ENCODE measurements at places on chromosomes 12 and 14.

DNA sequence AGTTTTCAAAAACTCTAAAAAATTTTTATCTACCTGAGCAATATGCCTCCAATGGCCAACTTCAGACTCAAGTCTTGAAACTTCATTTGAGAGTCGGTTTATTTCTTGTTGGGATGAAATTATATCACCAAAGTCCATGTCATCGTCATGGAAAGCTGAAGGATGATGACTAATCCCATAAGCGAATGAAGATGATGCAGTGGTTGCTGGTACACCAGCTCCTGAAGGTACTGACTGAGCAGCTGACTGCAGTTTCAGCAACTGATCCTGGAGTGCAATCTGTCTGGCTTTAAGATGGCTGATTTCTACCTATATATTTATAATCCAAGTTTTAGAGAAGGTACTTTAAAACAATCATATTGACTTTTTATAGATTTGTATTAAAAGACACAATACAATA lies 18.3 kb downstream of the TRIP11 start:
- no peak for DNase-seq
- H3K36me3 ChIP-seq = peaks cover 84% of the 10 kb centered on the region
- H3K4me3 ChIP-seq = no peak overlapping the region
- no peak overlapping the region for H3K27ac ChIP-seq

GRCh38 chr12:101927036-101927435 lies 49.7 kb downstream of the DRAM1 start:
- H3K36me3 ChIP-seq = no peaks in the 10 kb centered on the region
- DNase-seq = no peak
- peaks cover 3% of the 10 kb centered on the region for H3K27me3 ChIP-seq
- H3K4me3 ChIP-seq = no peak overlapping the region
- H3K27ac ChIP-seq = no peak overlapping the region

GRCh38 chr14:69428289-69428998 lies 30.0 kb downstream of the SLC39A9 start:
- H3K27me3 ChIP-seq = no peaks in the 10 kb centered on the region
- no peak for DNase-seq
- H3K27ac ChIP-seq = no peak overlapping the region
- no peak overlapping the region for H3K4me3 ChIP-seq
- H3K36me3 ChIP-seq = peaks cover 7% of the 10 kb centered on the region
- no peaks in the 10 kb centered on the region for H3K4me1 ChIP-seq

- H3K27me3 ChIP-seq = no peaks in the 10 kb centered on the region
- H3K4me3 ChIP-seq = peak overlapping the region; percentile 87
- peaks cover 9% of the 10 kb centered on the region for H3K4me1 ChIP-seq
- no peak overlapping the region for H3K27ac ChIP-seq
- H3K36me3 ChIP-seq = peaks cover 37% of the 10 kb centered on the region
Measured at GRCh38 chr12:131711551-131712205, 788 bp downstream of the SFSWAP start.

- H3K36me3 ChIP-seq = no peaks in the 10 kb centered on the region
- no peaks in the 10 kb centered on the region for H3K27me3 ChIP-seq
- no peak for DNase-seq
- H3K4me1 ChIP-seq = peaks cover 6% of the 10 kb centered on the region
- H3K4me3 ChIP-seq = no peak overlapping the region
Measured at GRCh38 chr12:11715621-11716020, 66.1 kb downstream of the ETV6 start.

- H3K27ac ChIP-seq = no peak overlapping the region
- no peak overlapping the region for H3K4me3 ChIP-seq
- H3K4me1 ChIP-seq = no peaks in the 10 kb centered on the region
- no peak for DNase-seq
- H3K27me3 ChIP-seq = no peaks in the 10 kb centered on the region
- no peaks in the 10 kb centered on the region for H3K36me3 ChIP-seq
Measured at GRCh38 chr14:27553790-27554189, 956.0 kb upstream of the NOVA1 start.

GRCh38 chr14:61296151-61296550 lies 15.0 kb upstream of the TMEM30B start:
- no peak overlapping the region for H3K27ac ChIP-seq
- no peak overlapping the region for H3K4me3 ChIP-seq
- no peaks in the 10 kb centered on the region for H3K36me3 ChIP-seq
- H3K4me1 ChIP-seq = no peaks in the 10 kb centered on the region
- no peak for DNase-seq

GRCh38 chr12:117818400-117818799 lies 150.4 kb downstream of the KSR2 start:
- no peaks in the 10 kb centered on the region for H3K27me3 ChIP-seq
- no peak overlapping the region for H3K27ac ChIP-seq
- no peaks in the 10 kb centered on the region for H3K36me3 ChIP-seq
- no peak overlapping the region for H3K4me3 ChIP-seq

DNA sequence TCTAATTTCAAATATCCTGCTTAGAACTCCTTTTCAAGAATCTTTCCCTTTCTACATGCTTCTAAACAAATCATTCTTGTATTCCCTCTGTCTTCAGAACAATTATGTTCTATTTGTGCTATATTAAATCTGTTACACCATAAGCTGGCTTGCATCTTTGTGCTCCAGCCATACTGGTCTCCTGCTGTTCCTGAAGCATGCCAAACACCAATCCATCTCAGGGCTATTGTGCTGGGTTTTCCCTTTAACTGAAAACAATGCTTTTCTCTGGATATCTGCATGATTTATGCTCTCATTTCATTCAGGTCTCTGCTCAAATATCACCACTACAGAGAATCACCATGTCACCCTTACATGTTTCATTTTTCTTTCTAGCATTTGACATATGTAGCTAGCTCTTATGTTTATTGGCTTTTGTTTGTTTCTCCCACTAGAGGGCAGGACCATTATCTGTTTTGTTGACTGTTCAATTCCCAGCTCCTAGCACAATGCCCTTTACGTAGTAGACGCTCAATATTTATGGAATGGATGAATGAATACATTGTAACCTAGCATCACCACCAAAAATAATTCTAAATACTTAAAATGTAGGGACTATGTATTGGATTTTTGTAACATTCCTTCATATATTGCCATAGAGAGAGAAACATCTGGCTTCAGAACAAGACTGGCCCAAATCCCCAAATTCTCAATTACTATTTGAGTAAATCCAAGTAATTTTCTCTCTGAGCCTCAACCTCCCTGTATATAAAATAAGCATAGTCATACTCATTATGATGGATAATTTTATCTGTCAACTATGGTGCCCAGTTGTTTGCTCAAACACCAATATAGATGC lies 302.0 kb upstream of the SYT1 start:
- H3K27ac ChIP-seq = no peak overlapping the region
- DNase-seq = no peak
- no peaks in the 10 kb centered on the region for H3K27me3 ChIP-seq
- H3K36me3 ChIP-seq = no peaks in the 10 kb centered on the region

DNA sequence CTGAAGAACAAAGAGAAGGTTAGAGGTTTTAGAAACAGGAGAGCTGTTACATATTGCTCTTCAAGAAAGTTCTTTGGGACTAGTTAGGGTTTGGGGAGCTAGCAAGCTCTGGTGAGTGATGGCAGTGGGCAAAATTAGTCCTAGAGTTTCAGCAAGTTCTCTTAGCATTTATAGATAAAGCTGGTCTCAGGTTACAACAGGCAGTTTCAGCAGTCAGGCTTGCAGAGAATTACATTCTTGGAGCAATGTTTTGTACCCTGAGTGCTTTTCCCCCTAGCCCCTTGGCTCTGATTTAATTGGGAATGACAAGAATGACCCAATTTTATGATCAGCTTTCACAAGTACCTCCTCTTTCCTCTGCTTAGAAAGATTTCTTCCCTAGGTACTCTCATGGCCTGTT lies 21.4 kb upstream of the EID3 start:
- no peaks in the 10 kb centered on the region for H3K36me3 ChIP-seq
- peaks cover 9% of the 10 kb centered on the region for H3K4me1 ChIP-seq
- no peak overlapping the region for H3K27ac ChIP-seq
- no peak for DNase-seq
- no peak overlapping the region for H3K4me3 ChIP-seq
- no peaks in the 10 kb centered on the region for H3K27me3 ChIP-seq

- peaks cover 14% of the 10 kb centered on the region for H3K4me1 ChIP-seq
- H3K36me3 ChIP-seq = no peaks in the 10 kb centered on the region
- no peaks in the 10 kb centered on the region for H3K27me3 ChIP-seq
- no peak overlapping the region for H3K27ac ChIP-seq
Measured at GRCh38 chr14:102778338-102779083, 1.3 kb downstream of the TRAF3 start.

GRCh38 chr12:50251619-50252252 lies 31.6 kb downstream of the LIMA1 start:
- H3K27me3 ChIP-seq = no peaks in the 10 kb centered on the region
- no peak for DNase-seq
- no peak overlapping the region for H3K27ac ChIP-seq
- no peaks in the 10 kb centered on the region for H3K4me1 ChIP-seq
- H3K4me3 ChIP-seq = no peak overlapping the region

- H3K4me3 ChIP-seq = no peak overlapping the region
- H3K27ac ChIP-seq = no peak overlapping the region
- no peak for DNase-seq
- no peaks in the 10 kb centered on the region for H3K36me3 ChIP-seq
- H3K4me1 ChIP-seq = no peaks in the 10 kb centered on the region
Measured at GRCh38 chr12:30531731-30532678, 163.7 kb downstream of the IPO8 start.

GRCh38 chr14:21241218-21241819 lies 27.9 kb downstream of the HNRNPC start:
- no peak for DNase-seq
- H3K4me1 ChIP-seq = no peaks in the 10 kb centered on the region
- no peak overlapping the region for H3K4me3 ChIP-seq
- no peaks in the 10 kb centered on the region for H3K27me3 ChIP-seq

DNA sequence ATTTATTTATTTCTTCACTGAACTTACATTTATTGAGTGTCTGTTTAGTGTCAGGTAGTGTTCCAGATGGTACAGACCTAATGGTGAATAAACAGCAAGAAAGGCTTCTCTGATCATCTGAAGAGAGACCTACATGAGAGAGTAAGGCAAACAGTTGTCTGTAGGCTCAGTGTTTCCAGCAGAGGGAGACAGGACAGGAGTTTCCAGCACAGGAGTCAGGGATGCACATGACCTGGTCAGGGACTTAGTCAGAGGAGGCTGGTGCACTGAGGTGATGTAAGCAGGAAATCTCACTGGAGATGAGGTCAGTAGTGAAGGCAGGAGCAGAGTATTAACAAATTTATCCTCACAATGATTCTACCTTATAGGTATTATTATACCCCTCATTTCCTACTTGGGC lies 233.2 kb downstream of the MDGA2 start:
- H3K36me3 ChIP-seq = no peaks in the 10 kb centered on the region
- DNase-seq = peak; percentile 21
- peaks cover 3% of the 10 kb centered on the region for H3K4me1 ChIP-seq

GRCh38 chr14:62081012-62081612 lies 318.9 kb downstream of the SNAPC1 start:
- no peak for DNase-seq
- no peak overlapping the region for H3K4me3 ChIP-seq
- no peaks in the 10 kb centered on the region for H3K36me3 ChIP-seq
- no peaks in the 10 kb centered on the region for H3K4me1 ChIP-seq

DNA sequence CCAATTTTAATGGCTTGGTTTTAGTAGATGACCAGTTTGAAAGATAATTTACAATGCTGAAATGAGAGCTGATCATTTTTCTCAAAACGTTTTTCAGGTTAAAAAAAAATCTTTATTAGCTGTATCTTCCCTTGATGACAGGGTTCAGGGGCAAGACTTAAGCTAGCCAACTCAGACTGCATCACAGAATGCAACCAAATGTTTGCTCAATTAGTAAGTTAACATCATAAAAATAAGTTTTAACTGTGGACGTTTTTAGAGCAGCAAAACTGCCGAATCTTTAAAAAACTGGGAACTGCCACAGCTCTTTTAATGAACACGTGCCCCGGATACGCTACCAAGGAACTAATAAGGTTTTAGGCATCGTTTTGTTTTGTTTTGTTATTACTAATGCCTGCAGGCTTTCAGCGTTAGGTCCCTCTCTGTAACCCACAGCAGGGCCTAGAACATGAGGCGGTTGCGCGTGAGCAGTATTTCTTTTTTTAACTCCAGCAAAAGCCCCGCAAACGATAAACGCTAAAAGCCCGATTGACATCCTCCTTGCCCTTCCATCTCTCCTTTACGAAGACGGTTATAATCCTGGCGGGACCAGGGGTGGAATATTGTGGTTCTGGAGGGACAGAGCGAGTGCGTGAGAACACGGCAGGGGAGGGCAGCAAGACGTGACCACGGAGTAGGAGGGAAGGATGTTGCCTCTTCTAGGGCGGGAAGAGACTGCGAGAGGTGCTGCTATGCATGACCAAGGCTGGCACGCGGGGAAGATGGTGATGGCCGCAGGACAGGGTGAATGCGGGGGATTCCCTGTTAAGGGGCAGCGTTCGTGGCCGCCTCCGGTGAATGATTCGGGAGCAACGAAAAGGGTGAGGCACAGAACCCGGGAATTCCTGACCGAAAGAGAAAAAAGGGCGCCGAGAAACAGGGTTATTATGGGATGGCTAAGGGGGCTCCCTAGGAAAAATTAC lies 652 bp downstream of the SUPT16H start:
- peak overlapping the region; percentile 94 for H3K4me3 ChIP-seq
- DNase-seq = no peak
- H3K36me3 ChIP-seq = peaks cover 82% of the 10 kb centered on the region
- no peak overlapping the region for H3K27ac ChIP-seq
- no peaks in the 10 kb centered on the region for H3K4me1 ChIP-seq

- no peaks in the 10 kb centered on the region for H3K36me3 ChIP-seq
- no peak for DNase-seq
- H3K4me3 ChIP-seq = no peak overlapping the region
- H3K4me1 ChIP-seq = peaks cover 17% of the 10 kb centered on the region
- no peaks in the 10 kb centered on the region for H3K27me3 ChIP-seq
Measured at GRCh38 chr14:68747393-68747792, 45.5 kb downstream of the ZFP36L1 start.

- DNase-seq = no peak
- peaks cover 57% of the 10 kb centered on the region for H3K36me3 ChIP-seq
- no peak overlapping the region for H3K27ac ChIP-seq
- H3K4me1 ChIP-seq = peaks cover 62% of the 10 kb centered on the region
- H3K4me3 ChIP-seq = no peak overlapping the region
- H3K27me3 ChIP-seq = no peaks in the 10 kb centered on the region
Measured at GRCh38 chr12:109948368-109948767, 47.8 kb downstream of the GIT2 start.

- no peak overlapping the region for H3K4me3 ChIP-seq
- H3K27me3 ChIP-seq = no peaks in the 10 kb centered on the region
- H3K27ac ChIP-seq = no peak overlapping the region
- DNase-seq = no peak
- no peaks in the 10 kb centered on the region for H3K36me3 ChIP-seq
- H3K4me1 ChIP-seq = peaks cover 8% of the 10 kb centered on the region
Measured at GRCh38 chr14:77062261-77062660, 33.8 kb upstream of the IRF2BPL start.

DNA sequence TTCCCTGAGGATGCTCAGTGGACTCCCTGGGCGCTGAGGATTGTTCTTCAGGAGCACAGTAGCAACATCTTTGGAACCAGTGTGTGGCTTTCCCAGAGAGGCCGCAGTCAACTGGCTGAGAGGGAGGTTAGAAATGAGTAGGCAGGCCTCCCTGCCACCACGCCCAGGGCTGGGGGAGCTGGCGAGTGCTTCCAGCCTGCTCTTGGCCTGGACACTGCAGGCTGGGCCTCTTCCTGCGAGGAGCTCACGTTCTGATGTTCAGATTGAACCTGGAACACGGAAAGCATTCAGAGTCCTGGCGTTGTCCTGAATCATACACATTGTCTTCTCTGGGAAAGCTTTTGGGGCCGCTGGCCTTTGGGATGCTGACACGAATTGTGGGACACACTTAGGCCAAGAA lies 15.6 kb downstream of the TSPAN9 start:
- no peak overlapping the region for H3K27ac ChIP-seq
- H3K4me1 ChIP-seq = peaks cover 22% of the 10 kb centered on the region
- no peak overlapping the region for H3K4me3 ChIP-seq

- H3K27ac ChIP-seq = no peak overlapping the region
- no peak overlapping the region for H3K4me3 ChIP-seq
- no peak for DNase-seq
- H3K4me1 ChIP-seq = no peaks in the 10 kb centered on the region
Measured at GRCh38 chr12:68086019-68086603, 73.4 kb downstream of the IFNG start.

Data from neuronal stem cell (in vitro differentiated cells).